ENCODE measurements at places on chromosomes 2 and 18.

GRCh38 chr18:78974115-78974761 is 5.4 kb upstream of the SALL3 start:
- no peak for DNase-seq

DNA sequence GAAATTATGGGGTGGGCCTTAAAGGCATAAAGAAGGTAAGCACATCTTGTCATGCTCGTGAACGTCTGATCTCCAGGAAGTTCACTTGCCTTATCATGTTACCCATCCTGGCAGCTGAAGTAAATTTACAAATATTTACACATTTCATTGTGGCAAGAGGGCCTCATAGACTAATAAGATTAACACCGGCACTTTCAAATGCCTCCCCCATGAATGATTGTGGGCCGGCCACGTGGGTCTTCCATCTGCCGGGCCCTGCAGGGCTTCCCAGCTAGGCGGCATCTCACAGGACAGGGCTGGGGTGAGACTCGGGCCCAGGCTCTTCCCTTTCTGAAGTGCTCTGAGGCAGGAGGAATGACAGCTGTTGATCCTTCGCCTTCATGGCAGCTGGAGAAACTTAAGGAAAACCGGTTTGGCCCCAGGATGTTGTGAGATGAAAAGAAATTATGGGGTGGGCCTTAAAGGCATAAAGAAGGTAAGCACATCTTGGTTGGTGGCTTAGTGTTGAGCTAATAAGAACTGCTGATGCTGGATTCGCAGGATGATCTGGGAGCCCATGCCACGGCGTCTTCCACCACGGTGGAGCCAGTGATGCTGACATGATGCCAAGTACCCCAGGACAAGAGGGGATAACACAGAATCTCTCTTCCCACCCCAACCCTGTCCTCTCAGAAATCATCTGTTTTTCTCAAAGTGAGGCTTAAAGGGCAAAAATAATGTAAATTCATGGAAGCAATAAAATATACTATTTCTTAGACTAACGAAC is 176.3 kb downstream of the SEPTIN10 start:
- no peak for DNase-seq

DNA sequence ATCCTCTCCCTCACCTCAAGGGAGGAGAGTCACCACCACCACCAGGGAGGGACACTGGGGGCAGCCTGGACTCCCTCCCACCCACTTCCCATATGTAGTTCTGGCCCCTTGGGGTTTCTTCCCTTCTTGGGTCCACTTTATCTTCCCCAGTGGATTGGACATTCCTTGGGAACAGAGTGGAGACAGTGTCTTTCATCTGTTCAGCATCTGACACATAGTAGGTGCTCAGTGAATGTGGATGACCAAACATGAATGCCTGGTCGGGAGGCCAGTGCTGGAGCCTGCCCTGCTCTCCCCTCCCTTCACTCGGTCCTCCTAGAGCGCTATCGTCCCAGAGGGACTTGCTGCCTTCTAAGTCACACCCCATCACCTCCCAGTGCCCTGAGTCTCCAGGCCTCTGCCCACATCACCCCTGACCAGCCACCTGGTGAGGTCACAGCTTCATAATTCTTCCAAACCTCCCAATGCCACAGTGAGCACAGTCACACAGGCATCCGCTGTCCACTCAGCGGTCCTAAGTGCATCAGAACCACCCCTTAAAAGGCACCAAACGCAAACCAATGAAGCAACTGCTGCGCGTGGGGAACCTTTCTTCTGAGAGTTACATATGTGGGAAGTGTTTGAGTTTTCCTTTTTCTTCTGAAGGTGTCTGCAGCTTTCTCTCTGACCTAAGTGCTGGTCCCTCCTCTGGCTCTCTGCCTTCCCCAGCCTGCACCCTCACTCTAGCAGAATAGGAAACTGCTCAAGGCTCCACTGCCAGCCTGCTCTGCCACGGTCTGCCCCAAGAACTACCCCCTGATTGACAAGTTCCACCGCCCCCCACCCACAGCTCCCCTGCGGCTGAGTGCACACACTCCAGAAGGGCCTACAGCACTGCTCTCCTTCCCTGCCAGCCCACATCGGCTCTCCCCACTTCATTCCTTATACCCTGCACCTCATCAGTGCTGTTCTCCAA is 7.2 kb upstream of the SFXN5 start:
- DNase-seq, result no peak

- no peak for DNase-seq
These were observed 78.4 kb upstream of the MC2R start for GRCh38 chr18:13993730-13994129.

- DNase-seq, result no peak
These were observed 21.0 kb downstream of the PAX8 start for GRCh38 chr2:113257516-113258264.

DNA sequence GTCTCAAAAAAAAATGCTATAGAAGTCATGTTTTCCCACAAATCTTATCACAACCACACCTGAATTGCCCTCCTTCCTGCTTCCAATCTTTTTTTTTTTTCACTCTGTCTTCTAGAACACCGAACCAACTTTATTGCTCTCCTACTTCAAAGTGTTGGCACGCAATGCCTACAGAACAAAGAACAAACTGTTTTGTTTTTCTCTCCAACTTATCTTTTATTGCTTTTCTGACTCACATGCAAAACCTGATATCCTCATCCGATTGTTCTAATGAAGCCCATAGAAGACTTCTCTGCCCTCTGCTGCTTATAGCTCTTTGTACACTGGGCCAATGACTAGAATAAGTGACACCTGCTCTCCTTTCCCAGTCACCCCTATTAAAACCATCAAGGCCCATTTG is 602.8 kb downstream of the EPHA4 start:
- DNase-seq, result no peak

GRCh38 chr2:3112131-3112530 is 265.5 kb downstream of the EIPR1 start:
- DNase-seq, result no peak

DNA sequence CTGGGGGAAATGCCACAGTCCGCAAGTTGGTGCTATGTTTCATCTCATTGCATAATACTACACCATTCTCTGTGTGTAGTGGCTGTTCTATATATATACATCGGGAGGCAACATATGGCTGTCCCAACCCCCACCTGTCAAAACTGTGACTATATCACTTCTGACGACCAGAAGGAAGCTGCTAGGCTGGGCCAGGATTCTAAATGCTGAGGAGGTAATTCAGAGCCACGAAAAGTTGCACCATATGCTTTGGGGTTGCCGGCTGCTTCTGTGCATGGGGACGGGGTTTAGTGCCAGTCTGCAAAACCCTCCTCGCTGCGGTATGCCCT is 117.3 kb downstream of the MSH2 start:
- DNase-seq, result no peak

DNA sequence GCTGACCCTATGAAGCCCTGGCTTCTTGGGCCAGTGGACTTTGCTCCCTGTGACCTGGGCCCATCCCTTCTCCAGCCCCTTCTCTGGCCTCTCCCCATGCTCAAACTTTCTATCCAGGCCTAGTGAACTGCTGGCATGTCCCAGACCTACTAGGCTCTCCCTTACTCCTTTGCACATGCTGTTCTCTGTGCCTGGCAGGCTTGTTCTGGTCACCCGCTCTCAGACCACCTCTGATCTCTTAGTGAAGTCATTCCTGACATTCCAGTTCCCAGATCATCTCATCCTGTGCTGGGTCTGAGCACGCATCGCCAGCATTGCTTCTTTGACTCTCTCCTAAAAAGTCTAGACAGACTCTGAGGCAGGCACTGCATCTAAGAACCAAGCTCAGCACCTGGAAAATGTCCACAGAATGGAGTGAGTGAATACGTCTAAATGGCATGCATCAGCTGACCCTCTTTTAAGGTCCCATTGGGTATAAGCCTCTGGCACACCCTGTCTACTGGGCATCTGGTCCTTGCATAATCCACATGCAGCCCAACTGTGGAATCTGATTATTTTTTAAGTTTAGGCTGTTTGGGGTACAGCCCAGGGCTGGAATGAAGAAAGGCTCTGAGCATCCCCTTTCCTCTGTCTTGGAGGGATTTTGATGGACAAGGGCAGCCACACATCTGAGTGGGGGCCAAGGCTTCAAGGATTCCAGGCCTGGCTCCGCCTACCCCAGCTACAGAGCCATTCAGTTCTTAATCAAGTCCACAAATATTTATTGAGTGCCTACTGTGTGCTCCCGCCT is 130.6 kb upstream of the HAAO start:
- DNase-seq, result no peak

DNA sequence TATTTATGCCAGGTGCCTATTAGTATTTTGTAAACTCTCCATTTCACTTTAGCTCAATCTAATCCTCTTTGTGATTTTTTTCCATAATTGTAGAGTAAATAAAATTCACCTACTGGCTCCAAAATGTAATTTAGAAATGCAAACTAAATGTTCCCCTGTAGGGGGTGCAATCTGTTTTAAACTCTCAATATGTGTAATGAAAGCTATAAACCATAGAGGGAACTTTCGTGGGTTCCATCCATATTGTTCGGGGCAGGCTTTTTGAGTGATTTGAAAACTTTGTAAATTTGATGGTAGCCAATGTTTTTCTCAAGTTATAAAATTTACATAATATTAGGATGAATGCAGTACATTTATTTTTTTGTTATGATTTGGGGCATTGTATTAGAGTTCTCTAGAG is 49.4 kb downstream of the TSPYL6 start:
- no peak for DNase-seq

DNA sequence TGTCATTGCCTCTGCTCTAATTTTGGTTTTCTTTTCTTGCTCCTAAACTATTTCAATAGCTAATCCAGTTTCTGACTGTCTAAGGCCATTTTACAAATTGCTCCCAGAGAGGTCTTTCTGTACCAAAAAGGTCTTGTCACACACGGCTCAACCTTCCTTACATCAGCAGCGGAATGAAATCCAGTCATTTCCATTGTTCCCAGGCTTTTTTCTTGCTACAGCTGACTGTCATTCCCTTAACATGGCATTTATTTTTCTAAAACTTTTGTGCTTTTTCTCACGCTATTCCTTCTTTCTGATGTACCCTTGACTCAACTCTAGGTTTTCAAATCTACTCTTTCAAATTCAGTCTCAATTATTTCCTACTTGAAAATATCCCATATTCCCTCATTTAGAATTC is 24.3 kb downstream of the FAM171B start:
- no peak for DNase-seq

GRCh38 chr2:220556658-220557057 is 929.2 kb downstream of the SLC4A3 start:
- DNase-seq, result no peak

DNA sequence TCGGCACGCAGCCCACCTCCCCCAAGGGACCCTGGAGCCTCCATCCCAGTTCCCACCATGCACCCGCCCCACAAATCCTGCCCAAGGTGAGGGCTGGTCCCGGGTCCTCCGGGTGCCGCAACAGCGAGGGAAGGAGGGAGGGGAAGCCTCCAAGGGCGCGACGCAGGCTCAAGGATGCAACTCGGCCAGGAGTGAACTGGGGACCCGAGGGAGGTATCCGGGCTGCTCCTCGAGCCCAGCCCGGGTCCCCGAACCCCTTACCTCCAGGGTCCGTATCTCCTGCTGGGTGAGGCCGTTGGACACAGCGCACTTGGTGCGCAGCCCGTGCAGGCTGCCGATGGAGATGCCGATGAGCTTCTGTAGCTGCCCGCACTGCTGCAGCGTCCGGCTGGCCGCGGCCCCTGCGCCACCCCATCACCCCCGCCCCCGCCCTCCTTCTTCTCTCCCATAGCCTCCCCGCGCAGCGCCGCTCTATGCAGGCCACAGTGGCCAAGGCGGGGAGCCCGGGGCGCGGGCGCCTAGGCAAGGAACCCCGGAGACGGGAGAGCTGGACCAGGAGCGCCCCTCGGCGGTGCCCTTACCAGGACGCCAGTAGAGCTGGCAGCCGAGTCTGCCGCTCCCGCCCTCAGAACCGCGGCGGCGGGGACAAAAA is 124.1 kb downstream of the ANKRD30BL start:
- no peak for DNase-seq

DNA sequence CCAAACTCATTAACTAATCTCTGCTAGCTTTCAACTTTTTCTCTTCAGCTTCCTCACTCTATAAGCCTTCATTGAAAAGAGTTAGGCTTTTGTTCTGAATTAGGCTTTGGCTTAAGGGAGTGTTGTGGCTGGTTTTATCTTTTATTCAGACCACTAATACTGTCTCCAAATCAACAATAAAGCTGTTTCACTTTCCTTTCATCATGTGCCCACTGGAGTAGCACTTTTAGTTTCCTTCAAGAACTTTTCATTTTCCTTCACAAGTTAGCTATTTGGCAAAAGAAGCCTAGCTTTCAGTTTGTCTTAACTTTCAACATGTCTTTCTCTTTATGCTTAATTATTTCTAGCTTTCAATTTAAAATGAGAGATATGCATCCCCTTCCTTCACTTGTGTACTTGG is 271.7 kb upstream of the FSIP2 start:
- no peak for DNase-seq

DNA sequence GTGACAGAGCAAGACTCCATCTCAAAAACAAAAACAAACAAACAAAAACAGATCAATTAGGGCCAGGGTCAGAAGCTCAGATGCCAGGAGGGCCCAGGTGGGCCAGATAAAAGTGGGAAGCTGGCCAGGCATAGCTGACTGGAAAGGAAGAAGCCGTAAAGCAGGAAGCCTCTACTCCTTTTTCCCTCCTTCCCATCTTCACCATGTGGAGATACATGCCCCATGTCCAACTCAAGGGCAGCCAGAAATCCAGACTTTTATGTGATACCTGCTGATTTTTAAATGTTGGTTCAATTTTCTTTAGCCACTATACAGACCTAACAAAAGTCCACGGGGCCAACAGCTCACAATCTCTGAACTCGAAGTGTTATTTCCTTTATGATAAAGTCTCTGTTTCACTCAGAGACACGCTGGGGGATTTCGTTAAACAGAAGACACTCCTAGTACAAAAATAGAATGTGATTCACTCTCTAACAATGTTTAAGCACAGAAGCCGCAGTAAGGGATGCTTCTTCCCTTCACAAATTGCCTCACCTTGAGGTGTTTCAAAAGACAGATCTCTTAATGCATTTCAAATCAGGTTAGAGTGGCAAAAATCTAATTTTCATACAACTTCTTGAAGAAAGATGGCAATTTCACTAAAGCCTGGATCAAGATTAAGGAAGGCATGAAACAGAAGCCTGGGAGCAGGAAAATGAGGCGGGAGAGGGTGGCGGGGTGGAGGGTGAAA is 14.0 kb downstream of the TMEM247 start:
- DNase-seq, result no peak

- DNase-seq, result no peak
These were observed 129.9 kb downstream of the SOCS6 start for GRCh38 chr18:70418546-70419311.

DNA sequence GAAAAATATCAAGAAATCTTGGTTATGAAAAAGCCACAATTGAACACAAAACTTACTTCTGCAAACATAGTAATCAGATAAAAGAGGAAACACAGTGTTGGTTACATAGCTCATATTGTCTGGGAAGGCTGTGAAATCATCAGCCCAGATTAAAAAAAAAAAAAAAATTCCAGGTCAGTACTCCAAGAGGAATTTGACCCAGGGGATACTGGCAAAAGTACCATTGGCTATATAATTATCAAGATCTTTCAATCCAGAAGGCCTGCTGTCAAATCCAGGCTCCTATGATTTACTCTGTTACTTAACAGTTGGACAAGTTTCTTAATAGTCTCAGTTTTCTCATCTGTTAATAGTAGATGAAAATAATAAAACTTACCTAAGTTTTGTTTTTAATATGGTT is 12.9 kb upstream of the IKZF2 start:
- no peak for DNase-seq

Data from CD4-positive, alpha-beta T cell treated with Interleukin-4 for 4 hours (primary cell).